ENCODE measurements at places on chromosomes 11 and 22. TPM values are rescaled to one million over a fixed set of nuclear protein-coding genes. Genes with fewer than 3 reads are reported as not detected.

- no peak for DNase-seq
Measured at GRCh38 chr11:79049741-79050179, 391.1 kb downstream of the TENM4 start.

DNA sequence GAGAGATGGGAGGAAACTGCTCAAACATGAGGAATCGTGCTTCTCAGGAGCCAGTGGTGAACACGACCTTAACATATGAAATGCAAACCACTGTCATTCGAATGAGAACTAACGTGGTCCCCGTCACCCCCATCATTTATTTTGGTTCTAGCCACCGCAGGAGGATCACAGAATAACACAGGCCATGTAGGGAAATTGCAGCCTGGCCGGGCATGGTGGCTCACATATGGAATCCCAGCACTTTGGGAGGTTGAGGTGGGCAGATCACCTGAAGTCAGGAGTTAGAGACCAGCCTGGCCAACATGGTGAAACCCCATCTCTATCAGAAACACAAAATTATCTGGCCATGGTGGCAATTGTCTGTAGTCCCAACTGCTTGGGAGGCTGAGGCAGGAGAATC lies 27.1 kb downstream of the KRTAP5-5 start:
- no peak for DNase-seq

DEFB131B gene
- not detected for total RNA-seq

GRCh38 chr11:130531061-130531460 lies 82.6 kb downstream of the ADAMTS15 start:
- peak; percentile 83 for DNase-seq

GRCh38 chr11:104005234-104005855 lies 31.1 kb upstream of the DDI1 start:
- no peak for DNase-seq

DNA sequence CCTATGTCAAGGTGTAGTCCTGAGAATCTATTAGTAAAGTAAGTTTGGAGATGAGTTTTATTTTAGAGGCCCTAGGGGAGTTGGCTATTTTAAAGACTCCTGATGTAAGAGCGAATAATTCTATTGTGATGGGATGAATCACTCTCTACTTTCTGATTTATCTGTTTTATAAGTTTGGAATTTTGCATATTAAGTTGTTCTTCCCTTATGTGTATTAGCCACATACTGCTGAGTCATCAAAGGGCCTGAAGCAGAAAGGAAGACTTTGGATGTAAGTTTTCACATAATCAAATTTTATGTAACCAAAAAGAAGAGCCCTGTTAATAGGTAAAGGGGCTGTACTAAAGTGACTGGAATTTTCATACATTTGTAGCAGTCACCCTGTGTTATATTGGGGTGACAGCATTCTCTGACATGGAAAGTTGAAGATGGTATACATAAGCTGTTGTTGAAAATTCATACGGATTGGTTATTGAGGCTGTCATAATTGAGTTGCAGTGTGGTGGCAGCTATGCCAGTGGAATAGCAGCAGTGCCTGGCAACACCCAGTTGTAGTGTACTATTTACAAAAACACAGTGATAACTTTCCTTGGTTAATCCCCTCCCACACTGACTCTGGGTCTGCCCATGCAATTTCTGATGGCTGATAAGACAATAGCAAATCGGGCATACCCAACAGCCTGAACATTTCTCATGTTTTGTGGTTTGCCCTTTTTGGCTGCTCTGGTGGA lies 90.6 kb upstream of the NTM start:
- DNase-seq, result no peak

DNA sequence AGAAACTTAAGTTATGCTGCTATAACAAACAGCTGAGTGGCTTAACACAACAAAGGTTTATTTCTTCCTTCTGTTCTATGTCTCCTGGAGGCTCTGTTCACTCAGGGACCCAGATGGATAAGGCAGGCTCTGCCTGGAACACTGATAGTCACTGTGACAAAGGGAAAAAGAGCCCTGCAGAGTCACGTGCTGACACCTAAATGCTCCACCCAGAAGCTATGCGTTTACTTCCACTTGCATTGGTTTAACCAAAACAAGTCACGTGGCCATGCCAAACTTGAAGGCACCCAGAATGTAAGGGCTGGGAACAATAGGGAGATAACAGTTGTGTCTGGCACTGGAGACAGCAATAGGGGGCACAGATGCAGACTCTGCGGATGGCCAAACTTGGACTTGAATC lies 3.4 kb upstream of the MS4A15 start:
- DNase-seq, result no peak

DNA sequence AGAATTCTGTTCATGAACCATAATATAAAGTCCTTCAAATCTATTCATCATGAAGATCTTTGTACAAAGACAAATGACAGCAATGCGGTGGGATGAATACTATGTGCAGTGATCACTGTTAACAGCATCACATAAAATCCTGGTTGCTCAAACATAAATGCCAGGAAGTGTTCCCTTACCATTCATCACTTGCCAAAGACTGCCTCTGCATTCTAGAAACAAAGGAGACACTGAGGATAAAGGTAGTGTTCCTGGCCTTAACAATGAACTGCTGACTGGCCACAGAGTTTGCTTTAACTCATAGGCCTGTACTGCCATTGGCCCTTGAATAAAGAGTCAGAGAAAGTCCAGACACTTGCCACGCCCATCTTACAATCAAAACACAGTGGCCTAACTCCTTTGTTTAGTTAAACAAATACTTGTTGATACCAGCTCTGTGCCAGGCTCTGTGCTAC lies 29.5 kb downstream of the C2CD3 start:
- no peak for DNase-seq

GRCh38 chr11:59207988-59208451 lies 4.7 kb downstream of the MPEG1 start:
- peak; percentile 46 for DNase-seq

GRCh38 chr11:70580036-70580805 lies 181.9 kb downstream of the CTTN start:
- peak; percentile 60 for DNase-seq

CHKB gene
- total RNA-seq, result 91.7 TPM

DNA sequence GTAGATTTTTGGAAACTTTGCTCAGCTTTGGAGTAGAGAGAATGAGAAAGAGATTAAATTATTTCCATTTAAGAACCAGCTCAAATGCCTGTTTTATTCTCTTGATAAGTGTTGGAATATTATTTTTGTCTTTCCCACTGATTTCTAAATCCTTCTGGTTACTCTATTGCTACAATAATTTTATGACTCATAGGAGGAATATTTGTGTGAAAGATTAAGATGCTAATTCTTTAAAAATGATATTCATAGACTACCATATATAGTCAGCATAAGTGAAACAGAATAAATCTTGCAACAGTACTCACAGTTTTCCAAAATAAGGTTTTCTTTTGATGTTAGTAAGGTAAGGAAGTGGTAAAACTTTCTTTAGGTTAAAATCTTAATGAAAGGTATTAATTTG lies 60.9 kb downstream of the YAP1 start:
- no peak for DNase-seq

- DNase-seq, result no peak
Measured at GRCh38 chr11:40514124-40514523, 945.3 kb downstream of the LRRC4C start.

ACR gene
- total RNA-seq, result 1.6 TPM

OR8D4 gene
- not detected for total RNA-seq

DNA sequence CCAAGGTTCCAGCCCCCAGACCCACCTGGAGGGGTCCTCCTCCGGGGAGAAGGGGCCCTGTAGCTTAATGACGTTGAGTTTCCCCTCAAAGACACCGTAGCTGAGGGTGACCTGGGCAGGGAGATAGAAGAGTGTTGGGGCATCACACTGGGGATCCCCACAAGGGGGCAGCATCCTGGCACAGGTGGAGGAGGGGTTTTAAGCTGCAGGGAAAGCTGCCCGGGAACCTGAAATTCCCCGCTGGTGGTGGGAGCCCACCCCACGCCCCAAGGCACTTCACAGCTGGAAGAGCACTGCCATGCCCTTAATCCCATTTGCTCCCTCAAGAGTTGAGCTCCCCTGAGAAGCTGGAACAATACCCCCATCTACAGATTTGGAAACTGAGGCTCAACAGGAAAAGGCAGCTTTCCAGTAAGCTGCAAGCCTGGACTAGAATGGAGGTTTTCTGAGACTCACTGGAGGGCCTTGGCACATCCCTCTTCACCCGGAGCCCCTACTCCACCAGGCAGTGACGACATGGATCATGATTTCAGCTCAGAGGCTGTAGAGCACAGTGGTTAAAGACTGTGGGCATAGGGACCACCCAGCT lies 13.7 kb downstream of the MFNG start:
- no peak for DNase-seq

GRCh38 chr11:124865902-124866851 lies 945 bp downstream of the ROBO3 start:
- DNase-seq, result peak; percentile 66

- peak; percentile 29 for DNase-seq
Measured at GRCh38 chr11:116718955-116719501, 53.8 kb downstream of the BUD13 start.

- DNase-seq, result no peak
Measured at GRCh38 chr11:8266246-8267241, 2.9 kb upstream of the LMO1 start.

DNA sequence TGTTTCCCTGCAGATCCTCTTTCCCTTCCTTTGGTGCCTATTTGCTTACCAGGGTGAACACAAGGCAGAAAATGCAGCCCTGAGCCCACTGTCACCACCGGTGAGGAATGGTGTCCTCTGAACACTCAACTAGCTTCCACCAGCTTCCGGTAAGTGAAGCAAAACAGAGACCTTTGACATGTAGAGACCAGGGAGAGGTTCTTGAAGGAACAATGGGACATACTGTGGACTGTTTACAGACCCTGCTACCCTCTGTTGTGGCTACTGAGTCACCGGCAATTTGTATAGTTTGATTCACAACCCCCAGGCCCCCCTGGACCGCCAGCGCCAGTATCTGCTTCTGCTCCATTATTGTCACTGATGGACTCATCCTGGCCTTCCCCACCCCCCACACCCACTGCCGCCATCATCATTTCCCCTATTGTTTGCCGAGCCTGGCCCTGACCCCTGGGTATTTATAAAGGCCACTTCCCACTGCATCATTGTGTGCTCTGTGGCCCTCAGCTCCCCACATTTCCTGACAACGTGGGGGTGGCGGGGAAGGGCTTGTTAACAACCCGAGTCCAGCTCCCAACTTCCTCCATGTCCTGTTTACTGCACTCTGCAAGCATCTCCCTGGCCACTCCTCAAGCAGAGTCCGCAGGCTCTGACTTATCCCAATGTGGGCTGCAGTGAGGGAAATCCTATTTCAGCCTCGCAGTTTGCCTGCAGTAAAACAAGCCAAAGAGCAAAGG lies 252.9 kb downstream of the ETS1 start:
- DNase-seq, result no peak

GPHA2 gene
- total RNA-seq, result not detected

- no peak for DNase-seq
Measured at GRCh38 chr11:130772266-130773227, 143.7 kb downstream of the SNX19 start.

MICAL2 gene
- 64.5 TPM for total RNA-seq

DNA sequence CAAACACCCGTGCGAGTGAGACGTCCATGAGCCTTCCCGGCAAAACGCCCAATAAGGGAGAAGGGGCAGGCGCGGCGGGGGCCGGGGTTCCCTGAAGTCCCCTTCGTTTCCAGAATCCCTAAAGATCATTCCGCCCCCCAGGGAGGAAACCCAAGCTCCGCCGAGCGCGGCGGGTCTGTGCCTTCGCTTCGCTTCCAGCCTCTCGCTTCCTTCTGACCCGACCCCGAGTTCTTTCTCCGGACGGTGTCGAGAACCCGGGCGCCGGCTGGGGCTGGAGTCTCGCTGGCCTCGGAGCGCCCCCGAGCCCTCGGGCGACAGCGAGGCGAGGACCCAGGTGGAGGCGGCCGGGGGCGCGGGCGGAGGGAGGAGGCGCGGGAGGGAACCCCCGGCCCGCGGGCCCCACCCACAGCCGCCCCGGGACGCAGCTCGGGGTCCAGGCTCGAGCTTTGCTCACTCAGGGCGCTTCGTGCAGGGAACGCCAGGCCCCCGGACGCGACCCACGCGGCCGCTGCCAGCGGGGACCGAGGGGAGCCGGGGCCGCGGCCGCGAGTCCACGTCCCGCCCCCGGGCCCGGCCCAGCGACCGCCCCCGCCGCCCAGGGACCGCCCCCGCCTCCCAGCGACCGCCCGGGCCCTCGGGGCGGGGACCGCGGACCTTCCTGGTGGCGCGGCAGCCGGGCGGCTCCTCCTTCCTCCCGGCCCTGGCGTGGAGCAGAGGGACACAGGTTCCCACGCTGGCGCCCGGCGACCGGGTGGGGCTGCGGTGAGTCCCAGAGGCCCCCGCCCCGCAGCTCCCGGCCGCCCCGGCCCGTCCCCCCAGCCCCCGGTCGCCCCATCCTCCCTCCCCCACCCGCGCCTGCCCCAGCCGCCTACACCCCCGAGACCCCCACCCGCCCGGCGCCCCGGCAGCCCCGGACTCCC lies at the start of gene PGGHG:
Gene PGGHG, plus strand, starts transcription at position 649 of the 920 bp plus-strand sequence. CDS start 691 bp downstream, outside the sequence.
- no peak for DNase-seq

DNA sequence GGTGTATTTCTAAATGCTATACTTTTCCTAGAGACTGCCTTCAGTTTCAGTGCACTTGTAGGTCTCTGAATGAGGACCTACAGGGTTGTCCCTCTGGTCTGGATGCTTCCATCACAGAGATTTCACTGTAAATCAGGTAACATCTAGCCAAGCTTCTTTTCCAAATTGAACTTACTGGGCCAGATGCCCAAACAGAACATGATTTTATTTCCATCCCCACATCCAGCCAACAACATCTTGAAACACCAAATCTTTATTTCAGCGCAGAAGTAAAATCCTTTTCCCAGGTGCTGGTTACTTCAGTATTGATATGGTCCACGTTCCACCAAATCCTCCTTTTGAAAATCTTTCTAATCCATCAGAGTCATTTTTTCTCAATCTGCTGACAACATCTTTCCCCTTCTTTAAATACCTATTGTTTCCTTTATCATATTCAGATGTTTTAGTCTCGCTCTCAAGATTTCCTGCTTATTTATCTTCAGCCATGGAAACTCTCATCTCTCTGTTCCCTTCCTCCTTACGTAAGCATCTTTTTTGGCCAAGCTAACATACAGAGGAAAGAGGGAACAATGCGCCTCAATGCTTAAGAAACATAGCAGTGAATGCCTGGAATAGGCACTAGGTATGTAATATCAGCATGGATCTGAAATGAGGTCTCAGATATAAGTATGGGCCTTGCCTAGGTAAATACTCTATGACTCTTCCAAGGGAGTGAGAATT lies 201.2 kb upstream of the MTNR1B start:
- DNase-seq, result no peak

GRCh38 chr22:22827187-22827939 lies 60.3 kb upstream of the IGLL5 start:
- DNase-seq, result peak; percentile 21

GRCh38 chr11:81644239-81644840 lies 1089.3 kb downstream of the FAM181B start:
- DNase-seq, result peak; percentile 63

DNA sequence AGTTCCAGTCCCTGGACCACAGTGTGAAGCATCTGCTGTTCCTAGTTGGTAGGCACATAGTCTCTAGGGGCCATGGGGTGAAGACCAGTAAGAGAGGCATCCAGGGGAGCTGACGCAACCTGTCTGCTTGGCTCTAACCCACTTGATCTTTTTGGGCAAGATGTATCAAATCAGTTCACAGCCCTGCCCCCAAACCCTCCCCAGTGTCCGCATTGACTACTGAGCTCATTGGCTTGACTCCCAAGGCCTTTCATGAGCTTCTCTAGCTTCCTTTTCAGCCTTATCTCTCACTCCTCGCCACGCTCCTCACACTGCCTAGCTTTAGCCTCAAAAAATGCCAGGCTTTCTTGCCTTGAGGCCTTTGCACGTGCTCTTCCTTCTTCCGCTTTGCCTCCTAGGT lies 29.7 kb upstream of the ABCC8 start:
- DNase-seq, result no peak

E2F8 gene
- total RNA-seq, result 0.66 TPM

All from kidney (tissue), 22 donors.